ENCODE measurements at places on chromosomes 5 and 9.

DNA sequence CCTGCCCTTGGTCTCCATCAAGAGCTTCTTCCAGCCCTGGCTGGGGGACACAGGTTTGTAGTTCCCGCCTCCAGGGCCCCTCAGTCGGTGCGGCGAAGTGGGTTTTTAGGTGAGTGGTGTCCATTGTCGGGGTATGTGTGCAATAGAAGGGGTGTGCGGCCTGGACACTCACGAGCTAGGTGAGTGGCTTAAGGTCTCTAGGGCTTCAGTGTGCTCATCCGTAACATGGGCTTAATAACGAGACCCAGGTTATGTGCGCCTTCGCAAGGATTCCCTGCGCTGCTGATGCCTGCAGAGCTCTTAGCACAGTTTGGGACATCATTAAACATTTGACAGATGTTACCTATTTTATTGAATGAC is 656 bp downstream of the CEP78 start:
- DNase-seq, result no peak

DNA sequence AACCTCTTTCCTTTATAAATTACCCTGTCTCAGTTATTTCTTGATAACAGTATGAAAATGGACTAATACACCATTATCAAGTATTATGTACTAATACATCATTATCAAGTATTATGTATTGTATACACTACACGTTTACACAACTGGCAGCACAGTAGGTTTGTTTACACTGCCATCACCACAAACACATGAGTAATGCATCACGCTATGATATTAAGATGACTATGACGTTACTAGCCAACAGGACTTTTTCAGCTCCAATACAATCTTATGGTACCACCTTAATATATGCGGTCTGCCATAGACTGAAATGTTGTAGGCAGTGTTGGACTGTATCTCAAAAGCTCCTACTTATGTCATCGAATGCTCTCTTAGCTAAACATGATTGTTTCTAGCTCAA is 28.2 kb downstream of the PRELID2 start:
- DNase-seq, result no peak

GRCh38 chr5:1031306-1031959 is 22.8 kb downstream of the NKD2 start:
- no peak for DNase-seq

DNA sequence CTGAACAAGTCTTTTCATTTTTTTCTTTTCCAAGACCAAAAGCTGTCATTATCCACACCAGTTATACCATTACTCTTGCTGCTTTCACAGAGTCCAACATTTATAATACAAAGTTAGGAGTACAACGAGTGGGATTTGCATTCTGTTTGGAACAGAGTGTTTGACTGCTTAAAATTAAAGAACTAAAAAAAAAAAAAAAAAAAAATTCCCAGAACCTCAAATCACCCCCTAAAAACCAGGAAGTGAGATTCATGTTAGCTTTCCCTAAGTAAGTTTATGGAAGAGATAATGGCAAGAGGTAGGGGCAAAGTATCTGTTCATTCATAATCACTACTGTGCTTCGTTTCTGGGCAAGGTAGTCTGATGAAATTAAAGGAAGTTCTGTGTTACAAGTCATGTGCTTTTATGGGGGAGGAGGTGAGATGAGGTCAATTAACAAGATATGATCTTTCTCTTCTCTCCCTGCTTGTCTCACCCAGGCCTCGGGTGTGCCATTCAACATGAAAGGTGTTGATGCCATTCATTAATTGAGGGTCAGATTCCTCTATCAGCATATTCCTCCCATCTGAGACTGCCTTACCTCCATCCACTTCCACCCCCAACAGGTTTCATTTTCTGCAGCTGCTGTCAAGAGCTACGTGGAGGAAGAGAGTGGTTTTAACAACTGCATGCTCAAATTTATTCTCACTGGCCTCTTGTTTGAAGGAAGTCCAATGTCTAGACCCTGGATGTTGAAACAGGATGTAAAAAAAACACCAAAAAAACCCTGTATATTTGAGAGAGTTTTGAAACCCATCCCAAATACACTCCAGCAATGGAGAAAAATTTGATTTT is 58.1 kb downstream of the MARCHF3 start:
- DNase-seq, result no peak

GRCh38 chr5:134136771-134137170 is 22.3 kb downstream of the TCF7 start:
- DNase-seq, result no peak

DNA sequence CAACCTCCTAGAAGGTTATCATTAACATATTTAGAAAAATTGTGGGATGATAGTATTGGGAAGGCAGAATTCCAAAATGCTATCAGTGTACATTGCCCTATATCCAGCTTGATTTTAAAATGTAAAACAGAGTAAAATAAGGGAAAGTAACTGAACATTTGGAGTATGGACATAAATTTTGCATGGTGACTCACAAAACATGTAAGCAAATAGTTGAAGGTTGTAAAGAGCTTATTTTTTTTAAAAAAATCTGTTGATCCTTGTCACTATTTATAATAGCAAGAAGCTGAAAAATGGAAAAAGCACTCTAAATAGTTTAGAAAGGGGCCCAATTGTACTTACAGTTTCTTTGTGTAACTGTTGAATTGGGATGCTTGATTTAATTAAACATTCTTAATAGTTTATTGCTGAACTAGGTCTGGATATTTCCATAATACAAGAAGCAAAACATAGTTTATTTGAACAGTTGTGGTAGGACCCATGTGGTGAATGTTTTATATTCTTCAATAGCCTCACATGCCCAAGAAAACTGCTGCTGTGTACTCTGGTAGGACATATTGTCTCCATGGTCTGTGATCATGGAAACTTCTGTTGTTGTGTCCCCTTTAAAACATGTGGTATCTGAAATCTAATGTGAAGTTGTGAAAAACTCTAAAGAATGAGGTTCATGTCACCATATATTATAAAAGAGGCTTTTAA is 82.4 kb downstream of the NNT start:
- no peak for DNase-seq

GRCh38 chr9:130766927-130767307 is 68.1 kb upstream of the ABL1 start:
- DNase-seq, result no peak

- no peak for DNase-seq
Measured at GRCh38 chr5:119363936-119364335, 8.1 kb downstream of the TNFAIP8 start.

GRCh38 chr9:120482424-120483186 is 97.4 kb downstream of the CDK5RAP2 start:
- no peak for DNase-seq

DNA sequence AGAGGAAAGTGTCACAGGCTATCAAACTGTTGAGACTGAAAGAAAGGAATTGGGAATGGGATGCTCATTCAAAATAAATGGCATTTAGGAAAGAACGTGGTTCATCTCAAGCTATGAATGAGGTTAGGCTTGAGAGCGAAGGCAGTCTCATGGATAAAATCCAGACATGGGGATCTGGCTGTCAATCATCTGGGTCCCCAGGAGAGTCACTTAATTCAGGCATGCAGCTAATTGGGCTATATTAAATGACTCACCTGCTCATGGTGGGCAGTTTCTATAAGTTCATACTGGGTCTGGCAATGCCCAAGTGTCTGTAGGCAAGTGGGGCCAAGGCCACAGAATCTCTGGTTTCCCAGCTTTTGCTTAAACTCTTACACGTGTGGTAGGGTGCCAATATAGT is 286.5 kb upstream of the SEMA6A start:
- DNase-seq, result no peak

GRCh38 chr5:56116599-56117141 is 116.5 kb downstream of the ANKRD55 start:
- no peak for DNase-seq

DNA sequence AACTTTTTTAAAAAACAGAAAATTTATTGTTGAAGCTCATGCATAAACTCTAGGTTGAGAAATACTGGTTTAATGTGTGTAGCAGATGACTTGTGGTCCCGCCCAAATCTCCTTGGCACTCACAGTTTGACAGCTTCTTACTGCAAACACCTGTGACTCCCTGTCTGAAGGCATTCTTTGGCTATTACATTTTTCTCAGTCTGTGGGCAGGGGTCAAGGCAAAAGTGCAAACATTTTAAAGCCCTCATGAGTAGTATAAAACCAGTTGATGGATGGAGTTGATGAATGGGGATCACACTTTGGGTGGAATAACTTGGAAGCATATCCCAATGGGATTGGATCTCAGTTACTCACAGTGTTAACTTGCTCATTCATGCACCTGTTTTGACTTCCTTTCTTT is 1007.0 kb upstream of the NUDT12 start:
- no peak for DNase-seq

GRCh38 chr5:74402553-74402952 is 238.0 kb downstream of the ENC1 start:
- DNase-seq, result no peak

- no peak for DNase-seq
Measured at GRCh38 chr5:107072967-107073366, 597.8 kb downstream of the EFNA5 start.

- no peak for DNase-seq
Measured at GRCh38 chr5:93018461-93018860, 562.6 kb downstream of the NR2F1-AS1 start.

GRCh38 chr9:134748591-134748990 is 107.0 kb downstream of the COL5A1 start:
- DNase-seq, result no peak

- DNase-seq, result no peak
Measured at GRCh38 chr5:42522783-42523182, 99.5 kb downstream of the GHR start.

DNA sequence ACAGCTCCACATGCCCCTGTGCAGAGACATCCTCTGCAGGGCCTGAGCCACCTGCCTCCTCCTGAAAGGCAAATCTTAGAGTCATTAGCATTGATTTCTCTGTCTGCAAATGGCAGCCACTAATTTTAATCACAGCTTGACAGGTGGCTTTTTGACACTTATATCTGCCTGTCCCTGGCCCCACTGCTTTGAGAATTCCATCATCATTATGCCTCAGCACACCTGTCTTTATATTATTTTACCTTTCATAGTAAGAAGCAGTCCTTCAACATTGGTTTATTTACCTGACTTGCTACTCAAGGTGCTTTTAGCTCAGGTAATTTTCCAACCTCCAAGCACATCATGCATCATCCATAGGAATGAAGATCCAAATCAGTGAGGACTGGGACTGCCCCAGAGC is 451.3 kb downstream of the MTRR start:
- no peak for DNase-seq

DNA sequence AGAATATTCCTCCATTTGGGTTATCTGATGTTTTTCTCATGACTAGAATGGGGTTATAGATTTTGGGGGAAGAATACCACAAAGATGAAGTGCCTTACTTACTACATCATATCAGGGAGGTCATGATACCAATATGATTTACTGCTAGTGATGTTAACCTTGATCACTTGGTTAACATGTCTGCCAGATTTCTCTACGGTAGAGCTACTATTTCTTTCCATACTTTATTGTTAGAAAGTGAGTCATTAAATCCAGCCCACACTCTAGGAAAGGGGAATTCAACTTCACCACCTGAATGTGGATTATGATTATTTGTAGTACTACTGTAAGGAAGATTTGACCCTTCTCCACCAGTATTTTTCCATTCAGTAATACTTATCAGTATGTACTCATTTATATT is 64.7 kb downstream of the UBE2R2 start:
- DNase-seq, result no peak

GRCh38 chr9:99336531-99336930 is 114.4 kb downstream of the SEC61B start:
- DNase-seq, result no peak

DNA sequence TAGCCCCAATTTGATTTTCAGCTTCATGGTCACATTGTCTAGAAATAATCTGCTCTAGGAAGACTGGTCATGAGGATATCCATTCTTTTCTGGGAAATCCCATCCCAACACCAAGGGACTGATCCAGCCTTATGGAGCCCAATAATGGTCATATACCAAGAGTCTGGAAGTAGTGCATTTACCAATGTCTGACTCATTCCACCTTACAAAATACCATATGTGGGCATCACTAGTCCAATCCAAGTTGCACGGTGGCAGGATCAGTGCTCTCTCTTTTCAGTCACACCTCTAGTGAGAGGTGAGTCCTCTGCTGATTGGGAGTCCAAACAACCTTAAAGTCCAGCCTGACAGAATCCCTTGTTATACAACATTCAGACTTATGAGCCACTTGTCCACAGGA is 73.7 kb downstream of the FEM1C start:
- DNase-seq, result no peak

GRCh38 chr9:92517046-92517445 is 18.7 kb downstream of the ECM2 start:
- no peak for DNase-seq

GRCh38 chr9:33042473-33042872 is 17.4 kb downstream of the DNAJA1 start:
- DNase-seq, result no peak

GRCh38 chr5:60248901-60249300 is 355.4 kb upstream of the PDE4D start:
- DNase-seq, result no peak

- no peak for DNase-seq
Measured at GRCh38 chr5:174354571-174354970, 309.1 kb downstream of the NSG2 start.

DNA sequence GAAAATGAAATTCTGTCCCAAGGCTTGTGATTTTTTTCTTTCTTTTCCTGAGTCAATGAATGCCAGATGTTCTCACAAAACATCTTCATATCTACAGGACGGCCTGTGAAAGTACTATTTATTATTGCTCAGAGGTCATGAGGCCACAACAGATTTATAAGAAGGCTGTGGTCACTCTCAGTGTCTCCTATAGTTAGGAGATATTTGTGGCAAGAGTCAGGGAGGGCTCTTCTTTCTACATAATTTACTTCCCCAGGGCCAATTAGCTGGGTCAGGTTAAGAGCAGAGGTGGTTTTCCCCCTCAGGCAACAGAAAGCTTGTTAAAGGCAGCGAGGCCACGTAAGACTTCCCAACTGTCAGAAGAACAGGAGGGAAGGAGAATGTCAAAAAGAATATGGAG is 248.7 kb downstream of the SLIT3 start:
- no peak for DNase-seq

GRCh38 chr5:71528206-71528605 is 58.9 kb upstream of the MCCC2 start:
- DNase-seq, result no peak

DNA sequence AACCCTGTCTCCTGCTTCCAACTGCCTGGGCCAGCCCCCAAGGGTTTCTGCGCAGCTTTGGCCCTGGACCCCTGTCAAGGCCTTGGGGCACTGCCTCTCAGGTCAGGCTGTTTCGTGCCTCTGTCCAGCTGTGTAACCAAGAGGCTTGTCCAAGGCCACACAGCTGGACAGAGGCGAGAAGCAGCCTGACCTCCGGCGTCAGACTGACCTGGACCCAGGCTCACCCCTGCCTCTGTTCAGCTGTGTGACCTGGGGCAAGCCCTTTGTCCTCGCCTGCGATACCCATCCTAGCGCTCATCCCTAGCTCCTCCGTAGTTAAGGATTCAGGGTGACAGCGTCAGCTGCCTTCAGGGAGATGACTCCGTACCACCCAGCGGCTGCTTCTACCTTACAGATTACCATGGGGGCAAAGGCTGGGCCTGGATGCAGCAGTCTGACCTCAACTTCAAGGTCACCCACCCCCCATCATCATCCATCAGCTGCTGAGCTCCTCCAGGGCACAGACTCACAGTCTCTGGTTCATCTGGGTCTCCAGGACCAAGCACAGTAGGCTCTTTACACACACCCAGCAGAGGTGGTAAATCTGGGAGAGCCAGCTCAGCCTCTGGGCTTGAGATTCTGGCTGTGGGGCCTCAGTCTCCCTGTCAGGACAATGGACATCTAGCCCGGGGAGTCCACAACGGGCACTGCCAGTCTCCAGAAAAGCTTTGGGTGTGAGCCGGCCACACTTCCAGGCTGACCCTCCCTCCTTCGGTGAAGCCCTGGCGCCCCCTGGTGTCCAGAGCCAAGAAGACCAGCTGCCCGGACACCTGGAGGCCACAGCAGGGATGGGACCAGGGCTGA is 7.9 kb downstream of the AK1 start:
- DNase-seq, result no peak

- no peak for DNase-seq
Measured at GRCh38 chr9:87277346-87277745, 220.3 kb upstream of the DAPK1 start.

Measured in cerebellar nuclear complex (tissue), 1 donor.